ENCODE measurements at places on chromosomes 2 and 18. TPM values are rescaled to one million over a fixed set of nuclear protein-coding genes. Genes with fewer than 3 reads are reported as not detected.

GRCh38 chr2:127685410-127686080 lies 10.2 kb upstream of the LIMS2 start:
- DNase-seq = no peak

GRCh38 chr2:21650569-21650968 lies 526.8 kb downstream of the TDRD15 start:
- no peak for DNase-seq

- no peak for DNase-seq
Observed at GRCh38 chr18:24502667-24503523, 42.5 kb downstream of the HRH4 start.

DNA sequence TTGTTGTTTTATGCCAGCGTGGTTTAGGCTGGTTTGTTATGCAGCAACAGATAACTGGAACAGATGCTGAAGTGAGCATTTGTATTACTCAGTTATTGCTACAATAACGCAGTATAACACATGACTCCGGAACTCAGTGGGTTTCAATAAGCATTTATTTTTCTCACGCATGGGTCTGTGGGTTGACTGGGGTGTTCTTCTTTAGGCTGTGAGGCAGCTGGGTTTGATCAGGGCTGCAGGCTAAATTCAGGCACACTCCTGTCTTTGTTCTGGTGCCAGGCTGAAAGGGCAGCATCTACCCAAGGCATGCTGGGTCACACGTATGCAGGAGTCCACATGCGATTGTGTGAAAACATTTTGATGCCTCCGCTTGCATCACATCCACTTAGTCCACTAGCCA lies 3.8 kb upstream of the SLC1A4 start:
- DNase-seq = no peak

GRCh38 chr2:52335727-52336126 lies 1303.8 kb upstream of the NRXN1 start:
- DNase-seq = no peak

DNA sequence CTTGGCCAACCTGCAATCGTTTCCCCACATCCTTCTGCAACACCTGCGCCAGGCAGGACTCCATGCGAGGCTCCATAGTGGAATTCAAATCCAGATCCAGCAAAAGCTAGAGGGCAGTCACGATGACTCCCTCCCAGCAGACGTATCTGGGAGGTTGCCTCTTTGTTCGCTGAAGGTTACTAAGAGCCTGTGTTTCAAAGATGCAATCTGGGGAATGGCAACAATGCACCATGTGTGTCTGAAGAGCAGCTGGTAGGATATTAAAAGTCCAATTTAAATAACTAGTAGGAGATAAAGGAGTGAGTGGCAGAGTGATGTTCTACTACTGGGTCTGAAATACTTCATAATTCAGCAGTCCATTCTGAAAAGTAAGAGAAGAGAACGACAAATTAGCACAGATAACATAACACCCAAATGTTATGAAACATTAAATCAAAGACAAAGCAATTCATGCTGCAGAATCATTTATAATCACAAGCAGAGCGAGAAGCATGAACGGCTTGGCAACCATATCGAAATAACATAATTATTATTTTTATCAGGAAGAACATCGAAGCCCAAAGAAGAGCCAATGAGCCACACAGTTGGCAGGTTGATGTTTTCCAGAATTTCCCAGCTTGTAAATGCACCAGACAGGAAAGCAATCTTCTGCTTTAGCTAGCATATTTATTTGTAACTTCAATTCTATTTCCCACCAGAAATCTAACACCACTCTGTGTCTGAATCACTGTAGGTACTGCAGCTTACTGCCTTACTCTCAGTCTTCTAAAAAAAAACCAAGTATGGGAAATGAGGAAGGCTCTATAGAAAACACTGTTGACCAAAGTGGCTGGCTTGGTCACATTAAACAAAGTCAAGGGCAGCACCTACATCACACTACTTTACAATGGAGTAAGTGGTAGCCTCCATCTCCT lies 43.2 kb downstream of the CLASP1 start:
- DNase-seq = no peak

- no peak for DNase-seq
Observed at GRCh38 chr2:65922030-65922429, 489.6 kb upstream of the SPRED2 start.

DNA sequence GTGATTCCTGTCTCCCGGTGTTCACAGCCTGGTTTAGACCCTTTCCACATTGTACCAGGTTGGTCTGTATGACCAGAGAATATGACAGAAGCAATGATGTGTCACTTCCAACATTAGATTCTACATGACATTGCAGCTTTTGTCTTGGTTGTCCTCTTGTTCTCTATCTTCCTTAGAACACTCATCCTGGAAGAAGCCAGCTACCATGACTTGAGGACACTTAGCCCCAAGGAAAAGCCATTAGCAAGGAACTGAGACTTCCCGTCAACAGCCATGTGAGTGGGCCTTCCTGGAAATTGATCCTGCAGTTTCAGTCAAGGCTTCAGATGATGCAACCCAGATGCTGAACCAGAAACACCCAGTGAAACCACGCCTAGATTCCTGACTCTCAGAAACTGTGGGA lies 143.3 kb downstream of the MREG start:
- DNase-seq = no peak

GRCh38 chr2:196166876-196167275 lies 4.5 kb downstream of the STK17B start:
- DNase-seq = no peak

GRCh38 chr18:31736630-31737029 lies 24.1 kb downstream of the SLC25A52 start:
- DNase-seq = peak; percentile 23

GRCh38 chr2:71291398-71291797 lies 40.2 kb upstream of the ZNF638 start:
- DNase-seq = no peak

DNA sequence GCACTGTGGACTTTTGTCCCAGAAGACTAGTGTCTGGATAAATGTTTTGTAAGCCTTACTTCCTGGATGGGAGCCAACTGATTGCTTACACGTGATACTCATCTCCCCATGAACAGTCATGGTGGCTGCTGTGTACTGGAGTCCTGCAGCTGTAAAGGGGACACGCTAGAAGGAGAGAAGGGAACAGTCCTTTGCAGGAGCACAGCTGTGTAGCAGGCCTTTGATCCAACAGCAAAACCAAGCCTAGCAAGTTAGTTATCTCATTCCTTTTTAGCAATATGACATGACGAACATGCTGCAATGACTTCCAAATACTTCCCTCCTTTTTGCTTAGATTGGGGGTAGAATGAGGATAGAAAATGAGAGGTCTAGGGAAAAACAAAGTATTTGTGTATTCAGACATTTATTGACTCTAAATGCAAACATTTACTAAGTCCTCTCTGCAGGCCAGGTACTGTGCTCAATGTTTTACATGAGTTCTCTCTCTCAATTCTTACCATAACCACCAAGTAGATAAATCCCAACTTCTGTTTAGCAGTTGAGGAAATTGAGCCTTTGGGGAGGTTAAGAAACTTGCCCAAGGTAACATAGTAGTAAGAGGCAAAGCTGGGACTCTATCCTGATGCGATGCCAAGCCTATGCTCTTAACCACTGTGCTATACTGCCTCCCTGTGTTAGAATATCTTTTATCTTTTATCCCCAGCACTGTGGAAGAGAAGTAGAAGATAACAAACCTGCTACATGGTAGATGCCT lies 55.4 kb upstream of the CD28 start:
- peak; percentile 71 for DNase-seq

GRCh38 chr2:225086439-225086838 lies 44.2 kb upstream of the DOCK10 start:
- DNase-seq = no peak

DNA sequence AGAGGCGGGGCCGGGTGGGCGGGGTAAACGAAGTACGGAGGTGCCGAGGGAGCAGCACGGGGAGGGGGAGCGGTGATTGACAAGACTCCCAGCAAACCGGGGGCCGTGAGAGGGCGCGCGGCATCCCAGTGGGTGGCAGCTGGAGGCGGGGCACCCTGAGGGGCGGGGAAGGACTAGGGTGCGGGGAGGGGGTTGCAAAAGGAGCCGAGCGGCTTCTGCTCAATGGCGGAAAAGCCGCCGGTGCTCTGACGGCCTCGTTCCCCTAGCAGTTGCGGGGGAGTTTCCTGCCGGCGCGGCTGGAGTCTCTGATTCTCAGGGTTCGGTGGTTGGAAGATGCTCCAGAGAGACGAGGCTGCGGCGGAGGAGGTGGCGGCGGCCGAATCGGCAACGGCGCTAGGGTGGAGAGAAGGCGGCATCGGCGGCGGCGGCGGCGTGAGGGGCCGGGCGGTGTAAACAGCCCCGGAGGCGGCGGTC lies at the start of gene PPM1B:
TSS of gene PPM1B (plus strand) at position 195 of the 474 bp plus-strand sequence. CDS start 32,325 bp downstream, outside the sequence.
- DNase-seq = no peak

GRCh38 chr2:147499785-147500184 lies 345.0 kb upstream of the ACVR2A start:
- DNase-seq = no peak

GRCh38 chr2:54402350-54402749 lies 53.8 kb upstream of the SPTBN1 start:
- DNase-seq = no peak

- DNase-seq = no peak
Observed at GRCh38 chr2:152600051-152600657, 117.1 kb downstream of the PRPF40A start.

DNA sequence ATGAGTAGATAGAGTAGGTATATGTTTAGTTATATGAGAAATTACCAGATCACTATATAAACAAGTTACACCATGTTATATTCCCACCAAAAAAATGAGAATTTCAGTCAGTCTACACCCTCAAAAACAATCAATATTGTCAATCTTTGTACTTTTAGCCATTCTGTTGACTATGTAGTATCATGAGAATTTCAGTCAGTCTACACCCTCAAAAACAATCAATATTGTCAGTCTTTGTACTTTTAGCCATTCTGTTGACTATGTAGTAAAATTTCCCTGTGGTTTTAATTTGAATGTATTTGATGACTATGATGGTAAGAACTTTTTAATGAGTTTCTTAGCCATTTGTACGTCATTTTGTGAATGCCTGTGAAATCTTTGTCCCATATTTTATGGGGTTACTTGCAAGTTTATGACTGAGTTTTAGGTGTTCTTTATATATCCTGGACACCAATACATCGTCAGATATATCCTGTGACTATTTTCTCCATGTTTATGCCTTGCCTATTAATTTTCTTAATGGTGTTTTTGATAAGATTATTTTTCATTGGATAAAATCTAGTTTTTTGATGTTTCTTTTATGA lies 528.4 kb upstream of the SPHKAP start:
- no peak for DNase-seq

DNA sequence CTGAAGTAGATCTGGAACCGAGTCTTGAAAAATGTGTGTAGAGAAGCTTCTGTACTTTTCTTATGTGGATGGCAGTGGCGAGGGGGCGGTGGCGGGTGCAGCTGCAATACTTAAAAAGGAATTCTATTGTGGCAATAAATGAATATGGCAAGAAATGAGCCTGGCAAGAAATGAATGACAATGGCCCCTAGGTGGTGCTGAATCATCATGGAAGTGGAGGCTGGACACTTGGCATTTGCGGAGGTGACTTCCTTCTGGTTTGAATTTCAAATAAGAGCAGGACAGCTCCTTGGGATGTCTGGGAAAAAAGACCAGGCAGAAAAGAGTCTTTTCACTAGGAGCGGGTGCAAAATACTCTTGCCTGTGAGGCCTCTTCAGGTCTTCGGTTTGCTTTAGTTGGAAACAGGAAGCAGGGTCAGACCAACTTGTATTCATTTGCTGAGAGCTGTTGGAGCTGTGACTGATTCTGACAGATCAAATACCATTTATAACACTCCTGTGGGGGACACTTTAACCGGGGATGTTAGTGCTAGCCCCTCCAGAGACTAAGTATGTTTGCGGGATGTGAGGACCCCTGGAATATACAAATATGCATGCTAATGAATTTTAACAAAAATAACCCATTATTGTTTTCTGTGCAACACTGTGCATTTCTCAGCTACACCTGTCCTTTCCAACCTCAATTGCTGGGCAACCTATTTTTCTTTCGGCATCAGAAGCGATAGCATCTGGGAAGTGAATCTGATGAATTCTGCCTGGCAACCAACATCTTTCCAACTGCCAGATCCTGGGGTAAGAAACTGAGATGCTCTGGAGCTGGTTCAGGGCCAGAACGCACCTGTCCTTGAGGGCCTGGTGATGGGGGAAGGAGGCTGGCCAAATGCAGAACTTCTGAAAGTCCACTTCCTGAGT lies 35.4 kb downstream of the FASTKD2 start:
- DNase-seq = peak; percentile 67

GRCh38 chr2:128275498-128276045 lies 43.1 kb downstream of the HS6ST1 start:
- DNase-seq = no peak

- DNase-seq = no peak
Observed at GRCh38 chr18:22513721-22514481, 96.2 kb upstream of the CTAGE1 start.

DNA sequence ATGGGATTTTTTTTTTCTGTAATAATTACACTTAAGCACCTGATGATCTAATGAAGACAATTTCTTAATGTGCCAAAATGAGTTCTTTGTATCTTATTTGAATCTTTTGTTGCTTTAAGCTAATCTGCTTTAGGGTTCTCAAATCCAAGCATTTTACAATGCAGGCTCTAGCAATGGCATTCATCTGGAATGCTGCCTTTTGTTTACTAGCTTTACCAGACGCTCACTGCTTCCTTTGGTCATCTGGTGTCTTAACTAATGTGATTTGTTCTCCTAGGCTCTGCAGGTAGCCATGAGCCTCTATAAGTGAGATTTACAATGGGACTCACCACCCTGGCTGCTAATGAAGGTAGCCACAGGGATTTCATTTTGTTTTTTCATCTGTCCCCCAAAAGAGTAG lies 100.3 kb downstream of the GREB1L start:
- no peak for DNase-seq

DNA sequence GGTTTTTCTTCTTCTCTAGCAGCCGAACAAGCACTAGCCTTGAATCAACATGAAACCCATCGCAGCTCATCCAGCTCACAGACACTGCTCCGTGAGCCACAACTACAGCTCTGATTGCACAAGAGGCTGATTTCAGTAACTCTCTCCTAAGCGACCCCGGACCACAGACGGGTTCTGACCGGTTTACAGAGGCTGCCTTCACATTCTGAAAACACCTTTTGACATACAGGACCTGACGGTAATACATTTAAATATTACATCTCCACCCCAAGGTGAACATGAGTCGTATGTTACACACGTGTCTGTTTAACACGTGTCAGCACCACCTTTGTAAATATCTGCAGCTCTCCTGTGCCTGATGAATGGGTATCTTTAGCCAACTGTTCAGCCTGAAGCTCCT lies 120.7 kb downstream of the TMEM18 start:
- no peak for DNase-seq

DNA sequence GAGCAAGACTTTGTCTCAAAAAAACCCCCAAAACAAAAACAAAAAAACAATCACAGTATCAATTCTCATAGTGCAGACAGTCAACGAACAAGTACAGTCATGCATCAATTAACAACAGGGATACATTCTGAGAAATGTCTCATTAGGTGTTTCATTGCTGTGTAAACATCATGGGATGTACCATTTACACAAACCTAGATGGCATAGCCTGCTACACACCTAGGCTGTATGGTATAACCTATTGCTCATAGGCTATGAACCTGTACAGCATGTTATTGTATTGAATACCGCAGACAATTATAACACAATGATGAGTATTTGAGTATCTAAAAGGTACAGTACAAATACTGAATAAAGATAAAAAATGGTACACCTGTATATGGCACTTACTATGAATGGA lies 67.8 kb upstream of the LMAN1 start:
- no peak for DNase-seq

CACNB4 gene
- 0.44 TPM for polyA plus RNA-seq

KCNJ3 gene
- polyA plus RNA-seq = not detected

RGPD8 gene
- 0.29 TPM for polyA plus RNA-seq

ARHGEF4 gene
- polyA plus RNA-seq = not detected

RAB31 gene
- polyA plus RNA-seq = 348 TPM

BARD1 gene
- polyA plus RNA-seq = 2.4 TPM

SERPINB12 gene
- not detected for polyA plus RNA-seq

HOXD8 gene
- not detected for polyA plus RNA-seq

MC5R gene
- 0.13 TPM for polyA plus RNA-seq

ASIC4 gene
- not detected for polyA plus RNA-seq

ERMN gene
- 0.19 TPM for polyA plus RNA-seq

All from CD14-positive monocyte (primary cell).